ENCODE measurements at places on chromosomes 6 and 20.

- DNase-seq: no peak
Observed at GRCh38 chr6:41271901-41272395, 14.5 kb downstream of the TREM1 start.

- no peak for DNase-seq
Observed at GRCh38 chr20:53750827-53751619, 157.4 kb upstream of the ZNF217 start.

GRCh38 chr6:148401571-148401970 lies 58.9 kb downstream of the SASH1 start:
- no peak for DNase-seq

GRCh38 chr6:14450578-14450977 lies 333.0 kb downstream of the CD83 start:
- DNase-seq: no peak

- no peak for DNase-seq
Observed at GRCh38 chr6:102619585-102619984, 1226.1 kb downstream of the GRIK2 start.

GRCh38 chr6:149139782-149140136 lies 177.8 kb upstream of the TAB2 start:
- DNase-seq: no peak

- no peak for DNase-seq
Observed at GRCh38 chr6:57302477-57302876, 15.0 kb upstream of the PRIM2 start.

DNA sequence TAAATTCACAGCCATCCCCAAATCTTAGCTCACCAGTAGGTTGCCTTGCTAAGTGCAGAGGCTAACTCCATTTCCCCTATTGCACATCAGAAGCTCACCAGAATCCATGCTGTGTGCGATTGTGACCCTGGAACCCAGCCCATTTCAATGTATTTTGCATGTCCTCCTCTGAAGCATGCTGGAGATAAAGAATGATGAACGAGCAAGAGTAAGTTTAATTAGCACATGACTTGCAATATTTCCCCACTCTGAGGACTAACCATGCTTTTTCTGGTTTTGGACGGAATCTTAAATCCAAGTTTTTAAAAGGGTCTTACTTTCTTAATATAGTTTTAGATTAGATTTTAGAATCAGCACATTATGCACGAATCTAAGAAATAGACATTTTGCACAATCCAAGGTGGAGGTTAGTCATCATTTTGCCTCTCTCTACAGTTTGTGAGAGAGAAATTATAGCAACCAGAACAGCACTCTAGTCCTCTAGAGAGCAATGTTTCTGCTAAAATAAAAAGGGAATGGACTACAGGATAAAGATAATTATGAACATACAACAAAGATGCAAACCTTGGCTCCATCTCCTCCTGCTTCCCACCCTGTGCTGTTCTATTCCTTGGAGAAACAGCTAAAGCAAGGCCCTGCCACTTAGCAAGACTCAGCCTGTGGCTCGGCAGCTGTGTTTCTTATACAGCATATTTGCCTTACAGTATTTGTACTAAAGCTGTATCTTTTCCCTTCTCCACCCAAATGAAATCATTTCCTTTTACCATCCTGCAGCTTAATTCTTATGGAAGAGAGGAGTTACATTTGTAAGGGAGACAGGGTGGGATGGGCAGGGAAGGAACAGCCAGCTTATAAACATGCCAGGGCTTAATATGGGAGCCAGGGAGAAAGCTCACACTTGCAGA lies 24.9 kb upstream of the LAMA4 start:
- DNase-seq: no peak

DNA sequence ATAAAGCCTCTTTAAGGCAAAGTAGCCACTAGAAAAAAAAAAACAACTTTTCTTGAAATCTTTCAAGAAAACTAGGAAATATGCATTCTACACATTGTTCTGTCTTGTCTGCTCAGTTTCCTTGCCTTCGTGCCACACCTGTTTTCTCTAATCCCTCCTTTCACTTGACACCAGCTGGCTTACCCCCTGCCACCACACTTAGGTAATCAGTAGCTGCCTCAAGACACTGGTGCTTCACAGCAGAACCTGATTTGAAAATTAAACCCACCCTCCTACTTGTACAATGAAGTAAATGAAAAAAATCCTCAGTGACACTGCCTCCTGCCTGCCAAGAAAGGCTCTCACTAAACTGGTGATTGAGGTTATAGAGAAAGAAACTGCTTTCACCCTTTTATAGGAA lies 45.8 kb upstream of the SCML4 start:
- DNase-seq: no peak

- no peak for DNase-seq
Observed at GRCh38 chr6:111925296-111925695, 52.0 kb upstream of the FYN start.

DNA sequence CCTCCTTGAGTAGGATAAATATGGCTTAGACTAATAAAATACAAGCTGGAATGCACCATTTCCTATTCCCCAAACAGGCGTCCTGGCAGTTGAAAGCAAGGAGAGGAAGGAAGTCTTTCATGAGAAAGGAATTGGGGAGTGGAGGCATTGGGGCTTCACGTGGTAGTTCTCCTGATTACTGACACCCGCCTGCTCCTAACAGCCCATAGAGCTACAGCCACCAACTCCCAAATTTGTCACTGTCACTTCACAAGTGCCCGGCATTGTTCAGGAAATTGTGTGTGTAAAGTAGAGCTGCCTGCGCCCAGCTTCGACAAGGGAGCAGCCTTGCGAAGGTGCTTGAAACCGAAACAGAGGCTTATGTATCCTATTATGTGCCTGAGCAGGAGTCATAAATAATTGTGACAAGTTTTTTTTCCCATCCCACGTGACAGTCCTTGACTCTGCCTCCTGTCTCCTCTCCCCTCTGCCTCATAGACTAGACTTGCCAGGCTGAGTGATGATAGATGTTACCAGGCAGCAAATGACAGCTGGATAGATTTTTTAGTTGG lies 301.7 kb upstream of the ZFP64 start:
- DNase-seq: no peak

DNA sequence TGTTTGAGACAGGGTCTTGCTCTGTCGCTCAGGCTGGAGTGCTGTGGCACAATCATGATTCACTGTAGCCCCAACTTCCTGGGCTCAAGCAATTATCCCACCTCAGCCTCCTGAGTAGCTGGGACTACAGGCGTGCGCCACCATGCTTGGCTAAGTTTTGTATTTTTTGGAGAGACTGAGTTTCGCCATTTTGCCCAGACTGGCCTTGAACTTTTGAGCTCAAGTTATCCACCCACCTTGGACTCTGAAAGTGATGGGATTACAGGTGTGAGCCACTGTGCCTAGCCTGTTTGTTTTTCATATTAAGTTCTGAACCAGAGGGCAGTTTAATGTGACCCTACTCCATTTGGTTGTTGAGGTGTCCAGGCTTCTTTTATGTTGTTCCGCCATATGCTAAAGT lies 194.8 kb downstream of the PLCB1 start:
- no peak for DNase-seq

Data from activated CD4-positive, CD25-positive, alpha-beta regulatory T cell treated with anti-CD3 and anti-CD28 coated beads, Interleukin-2, amount 50 U/mL, for 72 hours (primary cell).